ENCODE measurements at places on chromosomes 5 and 9.

DNA sequence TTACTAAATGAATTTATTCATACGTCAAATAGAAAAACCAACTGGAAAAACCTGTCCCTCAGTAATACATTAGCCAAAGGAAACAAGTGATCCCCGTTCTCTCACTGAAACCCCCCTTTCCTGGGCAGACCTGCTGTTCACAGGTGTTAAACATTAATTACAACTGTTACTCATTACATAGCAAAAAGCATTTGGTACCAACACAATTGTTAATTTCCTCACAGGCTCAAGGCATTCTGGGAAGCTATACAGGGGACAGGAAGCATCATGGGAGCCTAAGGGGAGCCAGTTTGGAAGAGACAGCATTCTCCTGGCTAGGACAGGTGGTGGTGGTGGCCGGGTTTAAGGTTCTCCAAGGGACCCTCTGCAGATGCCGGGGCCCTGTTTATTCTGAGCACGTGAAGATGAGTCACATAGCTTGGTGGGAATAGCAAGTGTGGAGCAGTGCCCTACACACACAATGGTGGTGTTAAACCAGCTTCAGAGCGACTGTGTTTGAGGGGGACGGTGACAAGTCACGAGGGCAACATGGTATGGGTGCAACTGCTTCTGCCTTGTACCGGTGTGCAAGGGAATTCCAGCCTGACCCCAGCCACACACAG is 62.6 kb upstream of the SLC25A51 start:
- no peak for DNase-seq

GRCh38 chr9:114513055-114513958 is 8.0 kb upstream of the WHRN start:
- no peak for DNase-seq

GRCh38 chr5:130759061-130759460 is 406.0 kb downstream of the HINT1 start:
- no peak for DNase-seq

DNA sequence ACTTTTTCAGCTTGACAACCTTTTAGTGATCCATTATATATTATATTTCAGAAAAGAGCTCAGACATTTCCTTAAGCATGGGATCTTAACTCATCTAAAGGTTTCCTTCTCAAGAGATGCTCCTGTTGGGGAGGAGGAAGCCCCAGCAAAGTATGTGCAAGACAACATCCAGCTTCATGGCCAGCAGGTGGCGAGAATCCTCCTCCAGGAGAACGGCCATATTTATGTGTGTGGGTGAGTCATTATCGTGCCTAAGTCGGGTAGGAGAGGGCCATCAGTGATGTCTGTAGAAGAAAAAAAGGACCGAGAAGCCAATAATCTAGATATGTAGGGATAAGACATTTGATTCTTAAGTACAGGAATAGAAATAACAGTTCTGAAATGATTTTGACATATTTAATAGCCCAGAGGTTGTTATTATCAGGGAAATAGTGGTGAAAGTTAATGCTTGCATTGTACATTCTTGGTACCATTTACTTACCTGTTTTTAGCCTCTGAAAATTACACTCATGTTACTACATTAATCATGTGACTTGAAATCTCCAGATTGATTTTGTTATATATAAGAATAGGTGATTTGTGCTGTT is 28.2 kb downstream of the MTRR start:
- peak; percentile 33 for DNase-seq

DNA sequence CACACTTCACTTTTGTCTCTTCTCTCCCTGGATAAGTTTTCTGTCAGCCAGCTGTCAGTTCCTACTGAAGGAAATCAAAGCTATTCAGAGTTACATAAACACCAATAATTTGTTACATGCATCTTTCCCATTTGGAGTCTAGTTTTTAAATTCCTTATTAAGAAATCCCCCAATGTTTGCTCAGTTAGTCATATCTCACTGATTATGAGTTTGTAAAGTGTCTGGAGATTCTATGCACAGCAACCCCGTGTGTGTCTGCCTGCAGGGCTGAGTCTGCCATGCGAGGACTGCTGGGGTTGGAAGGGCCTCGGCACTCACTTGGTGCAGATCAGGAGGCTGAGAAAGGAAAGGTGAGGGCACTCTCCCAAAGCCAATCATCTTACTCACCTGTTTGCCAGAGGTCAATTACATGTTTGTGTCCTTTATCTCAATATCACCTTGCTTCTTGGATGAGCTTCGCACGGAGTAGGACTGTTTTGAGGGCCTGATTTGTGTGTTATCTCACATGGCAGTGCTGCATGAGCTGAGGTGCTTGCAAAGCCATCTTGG is 3.3 kb downstream of the ANKRD34B start:
- no peak for DNase-seq

Measured in hematopoietic multipotent progenitor cell treated with erythropoietin and hydrocortisone succinate and interleukin-3 and kit ligand, for 15 days (in vitro differentiated cells).